HS-5 (cell line): ENCODE measurements at places on chromosomes 11 and 22.

- no peak for DNase-seq
Observed at GRCh38 chr11:34750692-34751405, 130.0 kb downstream of the EHF start.

- no peak for DNase-seq
Observed at GRCh38 chr11:83127310-83127637, 29.7 kb upstream of the PCF11 start.

- DNase-seq = no peak
Observed at GRCh38 chr11:126305699-126306098, 1.8 kb downstream of the DCPS start.

- DNase-seq = no peak
Observed at GRCh38 chr11:31877083-31877482, 66.0 kb upstream of the PAX6 start.

DNA sequence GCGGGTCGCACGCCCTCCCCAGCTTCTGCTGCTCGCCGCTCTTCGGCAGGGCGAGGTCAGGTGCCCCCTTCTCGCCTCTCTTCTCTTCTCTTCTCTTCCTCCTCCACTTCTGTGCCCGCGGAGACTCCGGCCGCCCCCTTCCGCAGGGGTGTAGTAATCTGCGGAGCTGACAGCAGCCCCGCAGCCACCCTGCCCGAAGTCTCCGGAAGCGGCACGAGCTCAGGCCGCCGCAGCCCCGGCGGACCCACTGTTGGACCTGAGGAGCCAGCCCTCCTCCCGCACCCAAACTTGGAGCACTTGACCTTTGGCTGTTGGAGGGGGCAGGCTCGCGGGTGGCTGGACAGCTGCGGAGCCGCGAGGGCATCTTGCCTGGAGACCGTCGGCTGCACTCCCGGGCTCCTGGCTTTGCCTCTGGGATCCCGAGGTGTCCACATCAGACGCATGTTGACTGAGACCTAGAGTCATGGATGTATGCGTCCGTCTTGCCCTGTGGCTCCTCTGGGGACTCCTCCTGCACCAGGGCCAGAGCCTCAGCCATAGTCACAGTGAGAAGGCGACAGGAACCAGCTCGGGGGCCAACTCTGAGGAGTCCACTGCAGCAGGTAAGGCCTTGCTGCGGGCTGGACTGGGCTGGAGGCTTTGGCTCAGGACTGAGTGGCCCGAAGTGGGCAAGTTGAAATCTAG lies 486 bp downstream of the STIM1 start:
- DNase-seq = no peak

DNA sequence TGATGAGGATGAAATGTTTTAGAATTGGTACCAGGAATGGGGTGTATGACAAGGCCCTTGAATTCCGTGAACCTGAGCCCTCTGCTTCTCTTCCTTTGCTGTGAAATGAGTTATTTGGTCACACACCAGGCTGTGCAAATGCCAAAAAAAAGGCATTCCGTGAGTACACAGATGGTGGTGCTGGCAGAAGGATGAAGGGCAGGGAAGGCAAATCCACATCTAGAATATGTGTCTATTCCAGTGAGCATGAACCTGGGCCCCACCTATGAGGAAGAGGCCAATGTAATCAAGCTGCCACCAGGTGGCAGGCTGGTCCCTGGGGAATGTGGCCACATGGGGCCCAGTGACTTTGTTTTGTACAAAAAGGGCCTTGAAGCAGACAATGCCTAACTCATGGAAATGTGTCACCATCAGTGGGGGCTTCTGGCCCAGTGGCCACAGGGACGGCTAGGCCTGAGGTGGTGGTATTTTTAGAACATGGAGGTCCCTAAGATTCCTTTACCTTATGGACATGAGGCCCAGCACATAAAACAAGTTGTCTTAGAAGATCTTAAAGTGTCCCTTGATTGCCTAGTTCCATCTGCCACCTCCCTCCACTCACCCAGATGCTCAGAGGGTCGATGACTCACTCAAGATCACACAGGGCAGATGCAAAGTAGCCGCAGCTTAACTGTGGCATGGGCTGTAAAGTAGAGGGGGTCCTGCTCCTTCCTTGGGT lies 3.9 kb upstream of the RNF215 start:
- peak; percentile 30 for DNase-seq

- DNase-seq = no peak
Observed at GRCh38 chr11:46526216-46527215, 67.3 kb downstream of the AMBRA1 start.

GRCh38 chr22:39503630-39504029 lies 1.5 kb downstream of the MIEF1 start:
- DNase-seq = no peak

- DNase-seq = peak; percentile 42
Observed at GRCh38 chr11:71913756-71914526, 14.5 kb downstream of the XNDC1N start.

DNA sequence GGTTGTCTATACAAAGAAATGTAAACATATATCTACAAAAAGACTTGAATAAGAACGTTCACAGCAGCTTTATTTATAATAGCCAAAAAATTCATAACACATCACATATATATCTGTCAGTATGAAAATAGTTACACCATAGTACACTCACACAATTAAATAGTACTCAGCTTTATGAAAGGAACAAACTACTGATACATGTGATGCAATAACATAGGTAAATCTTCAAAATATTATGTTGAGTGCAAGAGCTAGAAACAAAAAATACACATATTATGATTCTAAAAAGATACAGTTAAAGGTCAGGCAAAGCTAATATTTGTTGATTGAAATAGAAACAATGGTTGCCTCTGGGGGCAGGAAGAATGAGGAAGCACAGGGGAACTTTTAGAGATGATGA lies 6.6 kb downstream of the MRGPRX2 start:
- DNase-seq = no peak

- DNase-seq = no peak
Observed at GRCh38 chr11:3103076-3103475, 45.9 kb upstream of the CARS1 start.

DNA sequence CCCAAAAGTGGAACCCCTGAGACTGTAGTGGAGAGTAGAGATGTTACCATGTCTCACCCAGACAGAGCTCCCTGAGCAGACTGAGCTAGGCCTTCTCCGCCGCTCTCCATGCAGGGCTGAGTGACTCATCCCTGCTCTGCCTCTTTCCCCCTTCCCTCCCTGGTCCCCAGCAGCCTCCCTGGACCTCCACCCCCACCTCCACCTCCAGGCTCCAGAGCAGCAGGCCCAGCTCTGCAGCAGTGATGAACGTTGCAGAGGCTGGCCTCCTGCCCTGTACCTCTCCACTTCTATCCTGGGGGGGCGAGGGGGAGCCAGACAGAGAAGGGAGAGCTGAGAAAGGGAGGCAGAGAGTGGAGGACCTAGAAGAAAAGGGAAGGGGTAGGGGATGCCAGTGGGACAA lies 19.3 kb upstream of the ARAP1 start:
- DNase-seq = no peak

DNA sequence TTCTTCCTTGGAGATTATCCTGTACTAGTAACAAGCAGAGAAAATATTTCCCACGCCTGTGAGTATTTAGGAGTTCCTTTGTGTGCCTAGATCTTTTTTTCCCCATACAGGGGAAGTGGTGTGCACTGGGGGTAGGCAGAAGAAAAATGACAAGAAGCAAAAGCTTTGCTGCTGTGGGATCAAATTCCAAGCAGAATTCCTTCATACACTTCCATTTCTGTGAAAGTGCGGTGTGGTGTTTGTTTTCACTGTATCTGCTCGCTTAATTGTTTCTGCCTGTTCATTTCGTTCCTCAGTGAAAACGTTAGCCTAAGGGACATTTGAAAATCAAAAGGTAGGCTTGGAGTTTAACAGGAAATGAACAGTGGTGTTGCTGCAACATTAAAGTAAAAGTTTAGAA lies 47.9 kb downstream of the BLID start:
- DNase-seq = no peak
